CD4-positive, alpha-beta T cell treated with Interleukin-17A for 1 hour (primary cell): ENCODE measurements at places on chromosomes 1 and 21.

- peak; percentile 53 for DNase-seq
These were observed 44.4 kb upstream of the RABGAP1L start for GRCh38 chr1:174114788-174115448.

GRCh38 chr1:179529482-179530195 lies 46.1 kb downstream of the NPHS2 start:
- no peak for DNase-seq

DNA sequence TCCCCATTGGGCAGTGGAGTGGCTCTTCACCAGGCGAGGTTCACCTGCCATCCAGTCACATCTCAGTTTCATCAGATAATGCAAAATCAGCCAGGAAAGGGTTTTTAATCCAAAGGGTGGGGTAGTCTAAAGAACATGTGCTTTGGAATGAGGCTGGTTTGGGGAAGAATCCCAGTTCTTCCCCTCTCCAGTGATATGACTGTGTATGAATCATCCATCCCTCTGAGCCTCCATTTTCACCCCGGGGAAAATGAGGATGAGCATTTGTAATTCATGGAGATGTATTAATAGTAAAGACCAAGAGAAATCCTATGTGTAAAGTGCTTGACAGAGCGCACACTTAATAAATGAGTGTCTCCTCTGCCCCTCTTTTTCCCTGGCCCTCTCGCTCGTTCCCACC lies 215.1 kb upstream of the FGGY start:
- no peak for DNase-seq

DNA sequence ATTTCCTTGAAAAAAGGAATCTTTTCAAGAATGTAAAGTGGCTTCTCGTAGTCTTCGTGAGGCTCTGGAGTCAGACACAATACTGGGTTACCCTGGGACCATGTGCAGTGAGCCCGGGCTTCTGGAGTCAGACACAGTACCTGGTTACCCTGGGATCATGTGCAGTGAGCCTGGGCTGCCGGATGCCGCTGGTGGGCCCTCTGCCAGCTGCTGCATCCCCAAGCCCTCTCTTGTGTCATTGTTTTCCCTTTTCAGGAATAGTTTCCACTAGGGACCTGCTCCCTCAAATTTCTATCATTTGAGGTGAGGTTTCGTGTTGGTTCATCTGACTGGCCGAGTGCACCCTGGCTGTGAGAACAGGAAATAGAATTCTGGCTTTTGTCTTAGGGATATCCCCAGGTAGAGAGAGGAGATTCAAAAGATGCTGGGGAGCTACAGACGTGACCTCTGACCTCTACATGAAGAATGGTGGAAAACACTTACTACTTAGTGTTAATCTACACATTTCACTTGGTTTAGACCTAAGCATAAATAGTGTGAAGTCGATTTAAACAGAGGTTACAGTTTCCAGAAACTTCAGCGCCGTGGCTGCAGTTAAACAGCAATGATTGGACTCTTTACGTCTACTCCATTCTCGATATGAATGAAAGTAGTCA lies 10.6 kb downstream of the ADARB1 start:
- DNase-seq: no peak

DNA sequence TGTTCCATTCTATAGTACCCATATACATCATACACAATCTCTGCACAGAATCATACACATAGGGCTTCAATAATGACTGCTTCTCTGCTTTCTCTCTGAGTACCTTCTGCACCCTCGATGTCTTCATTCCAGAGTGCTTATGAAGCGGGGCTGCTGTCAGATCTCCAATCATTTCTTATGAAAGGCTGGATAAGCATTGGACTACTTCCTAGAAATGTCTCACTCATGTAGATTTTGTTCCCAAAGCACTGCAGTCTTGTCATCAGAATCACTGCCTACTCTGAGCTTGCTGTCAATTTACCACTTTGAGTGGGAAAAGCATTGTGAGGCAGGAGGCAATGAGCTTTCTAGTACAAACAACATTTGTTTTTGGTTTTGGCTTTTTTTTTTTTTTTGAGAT lies 179.0 kb downstream of the SLC35F3 start:
- no peak for DNase-seq

- no peak for DNase-seq
These were observed 19.0 kb downstream of the CDC42 start for GRCh38 chr1:22071511-22071910.

GRCh38 chr1:5730272-5731109 lies 261.7 kb downstream of the NPHP4 start:
- no peak for DNase-seq

DNA sequence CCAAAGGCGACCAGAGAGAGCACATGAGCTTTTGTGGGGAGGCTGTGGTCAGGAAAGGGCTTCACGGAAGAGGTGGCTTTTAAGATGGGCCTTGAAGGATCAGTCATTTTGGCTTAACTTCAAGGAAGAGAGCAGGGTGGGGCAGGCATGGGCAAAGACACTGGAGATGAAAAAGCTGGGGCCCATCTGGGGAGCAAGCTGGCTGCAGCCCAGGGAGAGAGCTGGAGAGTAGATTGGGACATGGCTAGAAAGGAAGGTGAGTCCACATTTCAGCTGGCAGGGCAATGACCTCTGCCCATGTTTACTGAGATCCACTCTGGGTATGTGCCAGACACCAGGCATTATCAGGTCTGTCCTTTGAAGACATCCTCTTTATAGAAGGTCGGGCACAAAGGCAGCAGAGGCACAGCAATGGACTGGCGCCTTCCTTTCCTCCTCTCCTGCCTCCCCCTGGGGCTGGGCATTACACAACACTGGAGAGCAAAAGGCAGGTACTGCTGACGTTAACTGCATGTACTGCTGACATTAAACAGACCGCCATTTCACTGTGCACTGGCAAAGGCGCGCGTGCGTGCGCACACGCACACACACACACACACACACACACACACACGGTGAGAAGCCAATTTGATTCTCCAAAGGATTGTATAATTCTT lies 2.2 kb upstream of the UBXN10 start:
- no peak for DNase-seq

DNA sequence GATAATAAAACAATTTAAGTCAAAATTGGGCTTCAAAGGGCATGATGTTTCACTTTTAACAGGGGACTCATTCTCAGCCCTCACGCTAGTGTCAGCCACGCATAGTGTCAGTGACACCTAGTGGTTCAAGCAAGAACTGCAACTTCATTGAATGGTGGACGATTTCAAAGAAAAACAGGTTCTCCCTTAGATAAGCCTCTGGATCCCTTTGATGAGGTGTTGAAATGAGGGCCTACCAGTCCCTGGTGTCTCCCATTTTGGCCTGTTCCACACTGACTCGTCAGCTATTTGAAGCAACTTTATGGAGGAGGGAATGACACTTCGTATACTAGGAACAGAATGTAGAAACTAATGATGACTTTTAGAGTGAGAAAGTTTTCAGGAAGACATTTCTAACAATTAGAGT lies 56.2 kb downstream of the FCRL5 start:
- peak; percentile 53 for DNase-seq

DNA sequence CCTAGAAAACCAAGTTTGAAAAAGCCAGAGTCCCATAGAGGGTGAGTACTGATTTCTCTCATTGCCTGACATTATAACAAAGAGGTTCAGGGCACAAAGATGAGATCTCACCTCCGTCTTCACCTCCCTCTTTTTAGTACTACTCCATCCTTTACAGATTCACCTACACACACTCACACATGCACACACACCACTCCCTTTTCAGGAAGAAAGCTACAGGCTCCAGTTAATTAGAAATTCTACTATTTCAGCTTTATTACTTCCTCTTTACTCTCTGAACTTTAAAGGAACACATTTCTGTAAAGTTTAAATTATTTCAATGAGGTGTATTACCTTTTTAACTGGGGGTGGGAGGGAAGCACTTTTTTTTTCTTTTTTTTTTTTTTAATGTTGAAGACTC lies 59.6 kb upstream of the PRDX6 start:
- no peak for DNase-seq

DNA sequence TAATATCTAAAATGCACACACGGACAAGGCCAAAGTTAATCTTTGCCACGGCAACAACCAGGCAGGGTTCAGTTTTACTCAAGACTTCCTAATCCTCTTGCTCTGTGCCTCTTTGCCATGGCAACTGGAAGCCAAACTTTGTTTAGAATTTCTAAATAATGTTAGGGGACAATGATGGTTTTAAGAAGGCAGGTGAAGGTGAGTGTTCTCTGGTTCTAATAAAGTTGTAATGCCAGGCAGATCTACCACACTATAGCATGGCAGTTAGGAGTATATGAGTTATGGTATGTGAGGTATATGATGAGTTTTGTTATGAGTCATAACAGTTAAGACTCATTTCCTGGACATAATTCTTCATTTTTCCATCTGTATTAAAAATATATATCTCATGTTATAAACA lies 2.7 kb downstream of the PTPRC start:
- peak; percentile 86 for DNase-seq

DNA sequence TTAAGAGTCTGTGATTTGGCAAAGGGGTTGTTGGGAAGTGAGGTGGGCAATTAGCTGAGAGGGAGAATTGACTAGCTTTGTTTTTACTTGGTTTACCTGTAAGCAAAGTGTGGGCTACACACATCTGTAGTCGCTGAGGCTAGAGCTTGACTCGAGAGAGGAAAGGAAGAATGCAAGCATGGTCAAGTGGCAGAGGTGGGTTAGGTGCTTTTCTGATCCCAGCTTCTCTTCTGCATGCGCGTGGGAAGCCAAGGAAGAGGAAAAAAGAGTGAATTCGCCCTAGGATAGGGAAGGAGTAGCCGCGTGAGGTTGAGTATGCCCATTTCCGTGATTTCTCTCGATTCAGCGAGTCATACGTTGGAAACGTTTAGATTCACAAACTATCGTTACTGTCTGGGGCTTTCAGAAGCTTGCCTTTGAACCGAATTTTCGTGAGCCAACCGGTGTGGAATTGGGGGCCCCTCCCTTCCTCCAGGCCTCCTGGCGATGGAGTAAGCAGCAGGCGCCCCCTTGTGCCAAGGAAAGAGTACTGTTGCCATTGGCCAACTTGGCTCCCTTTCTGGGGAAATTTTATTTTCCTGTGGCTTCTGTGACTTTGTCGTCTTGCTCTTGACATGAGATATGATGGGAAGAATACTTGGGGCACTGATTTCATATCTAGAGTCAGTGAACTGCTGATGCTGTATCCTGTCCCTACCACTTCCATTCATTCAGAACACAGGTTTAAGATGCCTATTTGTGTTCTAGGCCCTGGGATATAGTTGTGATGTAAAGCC lies 1.3 kb downstream of the PIGV start:
- DNase-seq: peak; percentile 92

- peak; percentile 41 for DNase-seq
These were observed 22.0 kb downstream of the FOXO6 start for GRCh38 chr1:41383094-41383852.

- DNase-seq: no peak
These were observed 32.4 kb upstream of the KCNA2 start for GRCh38 chr1:110638556-110638955.

DNA sequence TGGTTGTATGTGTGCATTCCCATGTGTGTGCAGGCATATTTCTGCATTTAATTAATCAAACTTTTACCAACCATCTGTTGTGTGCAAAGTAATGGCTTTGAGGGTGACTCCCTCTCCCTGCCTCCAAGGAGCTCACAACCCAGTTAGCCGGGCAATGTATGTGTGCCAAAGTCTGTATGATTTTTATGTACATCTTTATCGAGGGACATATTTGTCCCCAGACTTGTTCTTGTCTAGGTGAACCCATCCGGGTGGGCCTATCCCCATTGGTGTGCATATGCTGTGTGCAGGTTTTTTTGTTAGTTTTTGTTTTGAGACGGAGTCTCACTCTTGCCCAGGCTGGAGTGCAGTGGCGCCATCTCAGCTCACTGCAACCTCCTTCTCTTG lies 1.8 kb downstream of the SYTL1 start:
- no peak for DNase-seq

GRCh38 chr1:80825067-80825466 lies 975.7 kb upstream of the ADGRL2 start:
- DNase-seq: no peak

DNA sequence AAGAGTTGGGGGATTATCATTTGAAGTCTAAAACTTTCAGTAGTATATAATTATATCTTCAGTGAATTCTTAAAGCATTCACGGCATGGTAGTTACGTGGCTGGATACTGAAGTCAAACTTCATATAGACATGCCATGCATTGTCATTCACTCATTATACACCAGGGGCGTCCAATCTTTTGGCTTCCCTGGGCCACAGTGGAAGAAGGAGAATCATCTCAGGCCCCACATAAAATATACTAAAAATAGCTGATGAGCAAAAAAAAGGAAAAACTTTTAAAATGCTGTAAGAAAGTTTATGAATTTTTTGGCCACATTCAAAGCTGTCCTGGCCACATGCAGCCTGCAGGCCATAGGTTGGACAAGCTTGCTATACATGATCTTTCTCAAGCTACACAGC lies 43.8 kb downstream of the DENND1B start:
- DNase-seq: no peak

DNA sequence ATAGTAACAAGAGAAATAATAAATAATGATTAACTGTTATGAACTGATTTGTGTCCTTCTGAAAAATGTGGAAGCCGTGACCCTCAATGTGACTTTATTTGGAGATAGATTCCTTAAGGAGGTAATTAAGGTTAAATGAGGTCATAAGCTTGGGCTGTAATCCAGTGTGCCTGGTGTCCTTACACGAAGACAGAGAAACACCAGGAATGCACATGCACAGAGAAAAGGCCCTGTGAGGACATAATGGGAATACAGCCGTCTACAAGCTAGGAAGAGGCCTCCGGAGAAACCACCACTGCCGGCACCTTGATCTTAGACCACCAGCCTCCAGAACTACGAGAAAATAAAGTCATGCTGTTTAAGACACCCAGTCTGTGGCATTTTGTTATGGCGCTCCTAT lies 215.9 kb downstream of the NEGR1 start:
- DNase-seq: no peak

DNA sequence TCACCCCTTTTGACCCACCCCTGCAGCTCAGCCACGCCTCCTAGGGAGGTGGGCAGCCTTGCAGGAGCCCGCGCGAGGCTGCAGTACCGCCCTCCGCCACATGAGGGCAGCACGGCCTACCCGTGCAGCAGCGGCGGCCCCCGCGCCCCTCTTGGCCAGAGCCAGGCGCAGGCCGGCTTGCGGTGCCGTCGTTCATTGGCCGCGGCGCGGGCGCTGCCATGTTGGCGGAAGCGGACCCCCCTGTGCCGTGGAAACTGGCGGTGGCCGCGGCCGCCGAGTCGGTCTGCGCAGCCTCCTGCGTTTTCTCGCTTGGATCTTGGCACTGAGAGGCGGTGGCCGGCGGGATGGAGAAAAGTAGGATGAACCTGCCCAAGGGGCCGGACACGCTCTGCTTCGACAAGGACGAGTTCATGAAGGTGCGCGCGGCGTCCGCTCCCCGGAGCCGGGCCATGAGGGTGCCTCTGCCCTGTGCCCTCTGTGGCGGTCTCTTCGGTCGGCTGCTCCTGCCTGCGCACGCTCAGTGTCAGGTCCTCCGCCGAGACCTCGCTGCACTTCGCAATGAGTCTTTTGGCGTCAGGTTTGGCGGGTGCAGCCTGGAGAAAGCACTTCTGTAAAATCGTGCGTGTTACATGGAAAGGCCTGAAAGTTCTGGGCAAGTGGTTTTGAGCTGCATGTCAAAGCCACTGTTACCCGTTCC lies at the start of gene COG2:
Gene COG2, plus strand, starts transcription at position 219 of the 697 bp plus-strand sequence. Its CDS starts 126 bp downstream, at position 345.
- peak; percentile 93 for DNase-seq

GRCh38 chr1:58888833-58889232 lies 105.0 kb upstream of the JUN start:
- DNase-seq: no peak
